ENCODE measurements at places on chromosomes 2 and 18.

DNA sequence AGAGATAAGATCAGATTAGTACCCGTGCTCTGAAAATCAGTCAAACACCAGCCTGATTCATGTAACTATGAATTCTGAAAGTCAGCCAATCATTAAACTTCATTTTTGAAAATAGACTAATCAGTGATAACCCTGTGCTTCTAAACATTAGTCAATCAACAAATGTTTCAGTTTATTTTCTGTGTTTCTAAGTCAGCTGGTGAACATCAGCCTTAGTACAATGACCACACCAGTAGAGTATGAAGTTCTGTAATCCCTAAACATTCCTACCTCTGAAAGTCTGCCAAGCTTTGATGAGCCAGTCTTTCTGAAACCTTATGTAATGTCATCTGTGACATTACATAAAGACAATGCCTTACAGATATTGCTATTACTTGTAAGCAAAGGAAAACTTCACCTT is 807.4 kb upstream of the CRIM1 start:
- no peak for DNase-seq

GRCh38 chr2:204234248-204234647 is 297.7 kb downstream of the ICOS start:
- no peak for DNase-seq

DNA sequence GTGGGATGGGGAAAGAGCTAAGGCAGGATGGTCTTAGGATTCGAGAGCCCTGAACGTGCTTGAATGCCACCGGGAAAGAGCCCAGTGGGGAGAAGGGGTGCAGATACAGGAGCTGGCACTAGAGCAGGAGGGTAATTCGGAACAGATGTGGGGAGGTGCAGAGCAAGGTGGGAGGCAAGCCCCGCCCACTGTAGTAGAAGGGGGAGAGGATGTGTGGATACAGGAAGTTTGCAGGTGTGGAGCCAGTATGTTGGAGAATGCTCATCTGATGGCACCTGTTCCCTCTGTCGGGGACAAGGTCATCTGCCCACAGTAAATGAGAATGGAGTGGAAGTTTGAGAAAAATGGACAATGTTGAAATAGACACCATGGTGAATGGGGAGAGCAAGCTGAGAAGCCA is 28.8 kb downstream of the CHST10 start:
- DNase-seq = no peak

DNA sequence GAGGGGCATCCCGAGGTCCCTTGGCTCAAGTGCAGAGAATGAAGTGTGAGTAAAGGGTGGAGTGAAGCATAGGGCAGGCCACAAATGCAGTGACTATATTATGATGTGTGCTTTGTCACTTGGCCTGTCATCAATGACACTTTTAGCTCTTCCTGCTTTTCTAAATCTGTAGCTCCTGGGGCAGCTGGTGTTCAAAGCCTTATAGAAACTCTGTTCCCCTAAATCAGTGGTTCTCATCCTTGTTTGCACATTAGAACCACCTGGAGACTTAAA is 135.6 kb upstream of the LGALSL start:
- peak; percentile 29 for DNase-seq

DNA sequence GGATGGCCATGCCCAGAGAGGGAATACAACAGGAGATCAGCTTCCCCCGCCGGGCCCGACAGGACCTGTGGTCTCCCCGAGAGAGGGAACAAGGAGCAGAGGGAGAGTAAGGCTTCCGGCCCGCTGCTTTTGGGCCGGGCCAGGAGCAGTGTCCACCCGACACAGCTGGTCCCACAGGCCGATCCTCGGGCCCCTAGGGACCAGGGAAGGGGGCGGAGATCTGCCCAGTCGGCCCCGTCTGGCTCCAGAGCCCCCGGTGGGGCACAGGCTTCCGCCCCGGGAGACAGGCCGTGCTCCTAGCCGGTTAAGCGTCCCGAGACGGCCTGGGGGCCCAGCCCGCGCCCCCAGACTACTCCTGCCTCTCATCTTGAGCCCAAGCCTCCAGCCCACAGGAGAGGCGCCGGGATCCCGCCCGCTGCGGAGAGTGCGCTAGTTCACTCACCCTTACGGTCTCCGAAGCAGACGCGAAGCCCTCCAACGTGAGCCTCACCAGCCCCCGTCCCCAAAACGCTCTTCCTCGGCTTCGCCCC is at the start of gene MCFD2:
TSS of gene MCFD2 (minus strand) at position 526 of the 530 bp plus-strand sequence. CDS start 6,635 bp downstream, outside the sequence.
- no peak for DNase-seq

DNA sequence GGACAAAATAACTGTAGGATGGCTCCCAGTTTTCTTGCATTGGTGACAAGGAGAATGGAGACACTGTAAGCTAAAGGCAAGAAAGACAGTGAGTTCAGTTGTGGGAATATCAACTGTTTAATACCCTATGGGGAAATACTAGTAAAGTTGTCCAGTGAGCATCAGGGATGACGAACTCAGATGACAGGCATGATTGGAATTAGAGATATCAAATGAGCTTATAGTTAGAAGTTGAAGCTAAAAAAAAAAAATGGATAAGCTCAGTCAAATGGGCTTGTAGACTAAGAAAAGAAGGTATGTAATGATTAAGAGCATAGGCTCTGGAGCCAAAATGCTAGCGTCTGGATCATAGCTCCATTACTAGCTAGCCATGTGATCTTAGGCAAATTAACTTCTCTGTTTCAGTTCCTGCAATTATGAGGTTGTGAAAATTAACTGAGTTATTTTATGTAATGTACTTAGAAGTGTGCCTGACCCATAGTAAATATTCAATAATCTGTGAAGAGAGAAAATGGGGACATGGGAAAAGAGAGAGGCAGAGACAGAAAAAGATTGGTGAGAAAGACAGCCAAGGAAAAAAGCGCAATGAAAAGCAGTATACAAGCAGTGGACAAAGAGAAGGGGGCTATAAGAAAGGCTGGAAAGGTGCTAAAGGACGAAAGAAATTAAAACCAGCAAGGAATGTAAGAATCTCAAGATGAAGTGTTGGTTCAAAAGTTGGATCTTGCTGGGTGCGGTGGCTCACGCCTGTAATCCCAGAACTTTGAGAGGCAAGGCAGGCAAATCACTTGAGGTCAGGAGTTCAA is 95.7 kb upstream of the SLC39A10 start:
- no peak for DNase-seq

- no peak for DNase-seq
These were observed 527.7 kb downstream of the TNS1 start for GRCh38 chr2:217475101-217475500.

GRCh38 chr2:202090530-202090929 is 17.5 kb downstream of the KIAA2012 start:
- DNase-seq = no peak

DNA sequence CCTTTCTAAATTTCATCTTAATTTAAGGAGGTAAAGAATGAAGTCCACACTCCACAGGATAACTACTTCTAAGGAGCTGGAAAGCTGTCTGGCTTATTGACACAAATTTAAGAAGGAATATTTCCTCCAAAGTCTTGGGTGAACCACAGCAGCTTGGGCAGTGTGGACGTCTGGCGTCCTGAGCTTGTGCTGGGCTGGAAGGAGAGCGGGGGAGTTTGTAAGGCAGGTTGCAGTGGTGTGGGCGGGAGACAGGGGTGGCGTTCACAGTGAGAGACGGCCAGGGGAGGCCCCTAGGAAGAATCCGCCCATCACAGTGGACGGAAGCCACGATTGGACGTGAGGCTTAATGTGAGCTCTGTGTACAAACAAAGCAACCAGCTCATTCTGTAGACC is 25.7 kb downstream of the ADI1 start:
- peak; percentile 87 for DNase-seq

- DNase-seq = no peak
These were observed 30.0 kb downstream of the THNSL2 start for GRCh38 chr2:88199912-88200682.

GRCh38 chr2:38377050-38377828 is at the start of gene ATL2:
TSS of gene ATL2 (minus strand) at chr2:38377273. CDS start at chr2:38377260, 13 bp downstream.
- DNase-seq = peak; percentile 89

DNA sequence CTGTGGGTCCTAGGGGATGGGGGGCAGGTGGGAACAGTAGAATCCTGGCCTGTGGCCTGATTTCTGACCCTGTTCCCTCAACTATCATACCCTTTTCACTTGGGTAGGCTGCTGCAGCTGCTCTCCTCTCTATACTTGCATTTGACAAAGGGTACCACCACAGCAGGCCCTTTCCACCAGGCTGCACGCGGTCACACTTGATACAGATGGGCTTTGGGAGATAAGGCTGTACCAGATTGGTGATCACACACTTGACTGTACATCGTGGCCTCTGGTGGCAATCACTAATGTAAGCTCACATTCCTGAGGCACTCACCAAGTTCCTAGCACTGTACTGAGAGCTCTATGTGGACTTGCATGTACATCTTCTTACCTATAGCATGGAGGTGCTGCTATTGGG is 1.6 kb upstream of the RALB start:
- DNase-seq = no peak

GRCh38 chr2:169397697-169398096 is 35.4 kb upstream of the LRP2 start:
- peak; percentile 49 for DNase-seq

DNA sequence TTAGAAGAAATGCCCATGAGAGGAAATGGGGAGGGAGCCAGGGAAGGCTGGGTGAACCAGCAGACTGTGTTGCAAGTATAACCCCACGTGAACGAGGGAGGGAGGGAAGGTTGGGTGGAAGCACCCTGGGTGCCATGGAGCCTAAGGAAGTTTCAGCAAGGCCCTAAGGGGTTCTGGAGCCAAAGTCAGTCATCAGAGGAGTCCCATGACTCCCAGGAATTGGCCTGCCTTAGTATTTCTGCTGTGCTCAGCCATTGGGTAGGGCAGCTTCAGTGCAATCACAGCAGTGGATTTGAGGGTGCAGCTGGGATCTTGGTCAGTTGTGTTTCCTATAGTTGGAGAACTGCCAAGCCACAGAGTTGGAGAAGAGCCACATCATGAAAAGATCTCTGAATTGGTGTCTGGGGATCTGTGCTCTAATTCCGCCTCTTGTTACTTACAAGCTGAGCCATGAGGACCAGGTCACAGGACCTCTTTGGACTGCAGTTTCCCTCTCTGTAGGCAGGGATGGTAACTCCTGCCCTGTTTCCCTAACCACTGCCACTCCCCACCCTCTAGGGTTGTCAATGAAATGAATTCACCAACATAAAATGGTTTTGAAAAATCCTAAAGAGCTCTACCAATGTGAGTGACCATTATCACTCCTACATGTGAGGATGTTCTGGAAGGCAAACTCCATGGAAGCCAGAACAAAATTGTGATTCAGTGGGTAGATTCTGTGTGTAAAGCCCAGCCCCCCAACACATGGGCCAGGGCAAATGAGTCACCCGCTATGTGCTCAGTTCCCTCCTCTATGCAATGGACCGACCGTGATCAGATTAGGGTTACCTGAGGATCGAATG is 108.9 kb downstream of the CLIP4 start:
- DNase-seq = no peak

GRCh38 chr2:215900843-215901242 is 112.5 kb downstream of the MREG start:
- DNase-seq = no peak

- peak; percentile 9 for DNase-seq
These were observed 175.8 kb downstream of the SRBD1 start for GRCh38 chr2:45435316-45435715.

- peak; percentile 13 for DNase-seq
These were observed 947.2 kb upstream of the SLC39A10 start for GRCh38 chr2:194709840-194710239.

DNA sequence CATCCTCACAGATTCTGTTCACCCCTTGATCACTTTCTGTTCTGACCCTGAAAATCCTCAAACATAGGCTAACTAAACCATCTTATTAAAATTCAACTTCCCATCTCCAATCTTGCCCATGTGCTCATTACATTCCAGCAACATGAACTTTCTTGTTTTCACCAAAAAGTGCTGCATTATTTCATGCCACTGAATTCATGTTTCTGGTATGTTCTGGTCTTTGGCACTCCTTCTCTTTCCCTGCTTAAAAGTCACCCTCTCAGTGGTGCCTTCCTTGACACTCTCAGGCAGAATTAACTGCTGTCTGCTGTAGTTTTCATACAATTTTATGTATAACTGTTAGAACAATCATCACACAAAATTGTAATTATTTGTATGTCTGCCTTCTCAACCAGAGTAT is 247.7 kb upstream of the RBMS1 start:
- DNase-seq = no peak

GRCh38 chr2:121698318-121698930 is 38.3 kb downstream of the NIFK start:
- DNase-seq = no peak

GRCh38 chr2:126990605-126991532 is 92.2 kb downstream of the TEX51 start:
- DNase-seq = no peak

GRCh38 chr2:63872571-63873328 is 31.1 kb downstream of the UGP2 start:
- no peak for DNase-seq

DNA sequence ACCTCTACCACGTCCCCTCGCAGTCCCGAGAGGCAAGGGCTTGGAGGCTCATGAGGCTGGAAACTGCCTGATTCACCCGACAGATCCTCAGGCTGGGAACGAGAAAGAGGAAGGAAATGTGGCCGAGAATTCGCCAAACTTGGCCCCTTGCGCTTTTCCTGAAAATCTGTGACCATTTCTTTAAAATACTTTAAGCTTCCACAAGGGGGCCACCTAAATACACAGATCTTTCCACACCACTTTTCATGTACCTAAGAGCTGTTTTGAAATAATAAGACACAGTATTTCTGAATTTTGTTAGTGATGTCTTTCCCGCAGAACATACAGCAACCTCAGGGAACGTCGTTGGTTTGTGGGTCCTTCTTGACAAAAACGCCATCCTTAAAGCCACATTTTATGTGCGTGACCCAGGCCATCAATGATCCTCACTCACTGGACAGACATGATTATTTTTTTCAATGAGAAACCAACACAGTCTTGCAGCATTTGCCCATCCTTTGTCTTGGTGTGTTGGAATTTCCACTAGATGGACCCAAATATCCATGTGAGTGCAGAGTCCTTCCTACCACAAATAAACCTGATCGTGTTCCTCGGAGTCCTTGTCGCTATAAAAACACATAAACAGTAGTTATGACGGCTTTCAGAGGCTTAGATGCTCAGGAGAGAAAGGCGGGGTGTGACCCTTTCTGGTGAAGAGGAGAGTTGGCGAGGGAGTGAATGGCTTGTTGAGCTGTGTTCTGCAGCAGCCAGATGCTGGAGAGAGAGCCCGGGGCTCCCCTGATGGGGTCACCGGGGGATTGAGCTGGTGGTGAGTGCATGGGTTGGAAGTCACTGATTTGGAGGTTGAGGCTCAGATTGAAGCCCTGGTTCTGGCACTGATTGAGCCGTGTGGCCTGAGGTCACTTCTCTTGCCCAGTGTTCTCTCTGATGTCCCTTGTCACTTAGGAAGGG is 25.0 kb downstream of the DCDC2C start:
- DNase-seq = peak; percentile 62

- no peak for DNase-seq
These were observed 10.5 kb upstream of the B3GNT7 start for GRCh38 chr2:231384970-231385369.

GRCh38 chr2:199603721-199604291 is 146.1 kb upstream of the SATB2 start:
- DNase-seq = no peak

GRCh38 chr2:85245891-85246290 is 81.9 kb downstream of the TGOLN2 start:
- DNase-seq = no peak

DNA sequence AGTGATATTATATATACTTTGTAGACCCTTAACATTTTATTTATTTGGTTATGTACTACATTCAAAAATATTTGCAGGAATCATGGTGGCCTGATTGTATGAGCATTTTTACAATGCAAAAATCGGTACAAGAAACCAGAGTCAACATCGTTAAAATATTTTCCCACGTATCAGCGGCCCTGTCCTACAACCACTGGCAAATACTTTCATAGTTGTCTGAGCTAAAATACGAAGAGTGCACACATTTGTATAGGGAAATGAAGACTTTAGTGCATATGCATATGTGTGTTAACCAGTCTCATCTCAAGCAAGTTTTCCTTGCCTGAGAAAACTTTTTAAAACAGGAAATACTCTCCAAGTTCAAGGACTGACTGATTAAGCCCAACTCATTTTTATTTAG is 35.9 kb downstream of the CCDC102B start:
- DNase-seq = no peak

All from NCI-H510A treated with DMSO at 0.1 percent for 48 hours (cell line).